ENCODE measurements at places on chromosomes 6 and 20.
A peak's percentile ranks its signal among the peaks of the same experiment; 100 is the strongest.

GRCh38 chr6:33103776-33104175 lies 28.0 kb downstream of the HLA-DPB1 start:
- DNase-seq: no peak

- no peak for DNase-seq
Measured at GRCh38 chr6:21501815-21502214, 91.7 kb upstream of the SOX4 start.

GRCh38 chr20:9054176-9054575 lies 14.7 kb upstream of the PLCB4 start:
- DNase-seq: no peak

DNA sequence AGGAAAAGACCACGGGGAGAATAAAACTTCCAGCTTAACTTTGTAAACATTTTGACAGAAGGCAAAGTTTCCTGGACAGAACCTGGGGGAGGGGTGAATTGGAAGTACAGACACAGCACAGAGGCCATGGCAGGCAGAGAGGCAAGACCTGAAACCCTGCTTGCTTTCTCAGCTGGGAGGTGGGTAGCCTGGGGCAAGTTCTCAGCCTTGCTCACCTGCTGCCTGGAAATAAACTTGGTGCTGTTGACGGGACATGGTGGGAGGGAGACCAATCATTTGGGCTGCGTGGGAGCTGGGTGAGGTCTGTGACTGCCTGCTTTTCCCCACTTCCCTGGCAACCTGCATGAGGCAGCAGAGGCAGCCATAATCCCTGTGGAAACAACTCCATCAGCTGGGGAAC lies 221.3 kb downstream of the MOXD1 start:
- DNase-seq: no peak

GRCh38 chr20:61690993-61691838 lies 374.5 kb downstream of the TAF4 start:
- DNase-seq: no peak

DNA sequence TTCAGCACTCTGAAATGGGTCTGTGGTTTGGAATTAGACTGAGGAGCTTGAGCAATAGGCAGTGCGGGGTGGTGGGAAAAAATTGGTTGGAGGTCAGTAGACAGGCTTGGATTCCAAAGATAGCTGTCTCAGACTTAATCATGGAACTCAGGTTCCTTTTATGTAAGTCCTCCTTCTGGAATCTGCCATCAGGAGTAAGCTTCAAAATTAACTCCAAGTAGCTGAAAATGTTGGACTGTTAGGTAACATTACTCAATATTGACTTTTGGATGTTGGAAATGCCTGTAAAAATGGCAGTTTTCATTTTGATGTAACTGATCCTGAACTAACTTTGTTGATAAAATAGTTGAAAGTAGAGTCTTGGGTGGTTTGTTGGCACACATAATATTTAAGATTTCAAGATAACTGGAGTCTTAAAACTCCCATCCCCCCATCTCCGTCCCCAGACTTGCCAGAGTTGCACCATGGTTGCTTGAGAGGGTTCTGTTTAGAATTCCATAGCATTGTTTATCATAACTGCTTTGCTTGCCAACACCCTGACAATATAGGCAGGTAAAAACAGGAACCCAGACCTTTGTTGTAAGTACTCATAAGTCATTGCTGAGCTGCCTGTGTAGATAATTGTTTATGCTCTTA lies 83.0 kb downstream of the PHF20 start:
- no peak for DNase-seq

DNA sequence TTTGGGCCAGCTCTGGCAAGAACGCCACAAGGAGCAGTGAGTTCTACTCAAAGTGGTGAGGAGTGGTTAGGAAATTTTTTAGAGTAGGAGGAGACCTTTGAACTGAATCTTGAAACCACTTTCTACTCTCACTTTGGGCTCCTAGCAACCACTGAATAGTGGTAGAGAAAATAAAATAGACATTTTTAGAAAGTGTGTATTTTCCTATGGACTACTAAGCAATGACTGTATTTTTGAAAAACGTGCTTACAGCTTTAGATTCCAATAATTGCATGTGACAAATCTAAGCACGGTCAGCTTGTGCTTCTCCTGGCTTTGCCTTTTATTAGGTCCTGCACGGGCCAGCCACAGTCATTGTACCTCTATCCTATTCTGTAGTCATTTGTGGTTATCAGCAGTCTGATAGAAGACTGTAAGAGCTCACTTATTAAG lies 8.7 kb upstream of the IFNGR1 start:
- DNase-seq: no peak

GRCh38 chr20:19784511-19785172 lies 26.6 kb downstream of the RIN2 start:
- peak; percentile 58 for DNase-seq

DNA sequence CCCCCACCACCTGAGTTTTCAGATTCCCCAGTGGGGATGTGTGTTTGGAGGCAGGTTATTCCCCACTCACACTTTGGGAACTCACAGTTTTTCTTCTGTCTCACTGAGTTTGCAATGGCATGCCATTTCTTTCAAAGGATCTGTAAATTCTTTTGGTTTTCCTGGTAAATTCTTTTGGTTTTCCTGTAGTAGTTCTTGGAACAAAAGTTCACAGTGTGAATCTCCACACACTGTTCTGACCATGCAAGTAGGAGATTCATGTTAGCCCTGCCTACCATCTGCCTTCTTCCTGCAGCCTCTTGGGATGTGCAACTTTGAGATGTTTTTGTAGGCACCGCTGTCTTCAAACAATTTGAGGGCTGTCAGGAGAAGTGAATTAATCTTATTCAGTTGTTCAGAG lies 165.6 kb upstream of the OGFRL1 start:
- no peak for DNase-seq

DNA sequence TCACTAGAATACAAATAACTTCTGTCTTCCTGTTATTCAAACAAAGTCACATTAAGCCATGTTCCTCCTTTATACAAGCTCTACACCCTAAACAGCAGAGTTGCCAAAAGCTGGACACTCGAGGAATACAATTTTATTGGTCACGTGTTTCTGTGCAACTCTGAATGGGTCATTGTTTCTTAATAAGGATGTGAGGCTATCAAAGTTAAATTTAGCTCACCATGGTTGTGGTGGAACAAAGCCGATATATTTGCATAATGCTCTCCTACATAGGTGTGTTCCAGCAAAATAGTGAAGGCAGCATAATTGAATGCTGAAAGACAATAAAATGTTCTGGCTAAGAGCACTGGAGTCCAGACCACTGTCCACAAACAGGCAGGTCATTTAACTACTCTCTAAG lies 36.9 kb upstream of the CD2AP start:
- DNase-seq: peak; percentile 30

- no peak for DNase-seq
Measured at GRCh38 chr6:70412252-70413113, 825 bp upstream of the FAM135A start.

DNA sequence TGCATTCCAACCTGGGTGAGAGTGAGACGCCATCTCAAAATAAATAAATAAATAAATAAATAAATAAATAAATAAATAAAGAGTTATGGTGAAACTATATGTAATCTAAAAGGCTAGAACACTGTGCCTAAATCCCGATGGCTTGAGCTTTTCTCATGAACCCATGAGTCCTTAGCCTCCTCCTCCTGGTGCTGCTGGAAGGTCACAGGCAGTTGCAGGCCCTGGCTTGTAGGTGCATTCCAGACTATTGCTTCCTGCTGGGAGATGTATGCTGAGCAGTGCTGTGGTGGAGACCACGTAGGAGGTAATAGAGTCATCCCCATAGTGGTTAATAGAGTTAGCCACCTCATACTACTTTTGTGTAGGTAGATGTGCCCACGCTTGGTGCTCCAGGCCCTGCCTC lies 12.5 kb downstream of the PTK7 start:
- DNase-seq: no peak

- DNase-seq: no peak
Measured at GRCh38 chr20:58449681-58450221, 60.7 kb downstream of the VAPB start.

DNA sequence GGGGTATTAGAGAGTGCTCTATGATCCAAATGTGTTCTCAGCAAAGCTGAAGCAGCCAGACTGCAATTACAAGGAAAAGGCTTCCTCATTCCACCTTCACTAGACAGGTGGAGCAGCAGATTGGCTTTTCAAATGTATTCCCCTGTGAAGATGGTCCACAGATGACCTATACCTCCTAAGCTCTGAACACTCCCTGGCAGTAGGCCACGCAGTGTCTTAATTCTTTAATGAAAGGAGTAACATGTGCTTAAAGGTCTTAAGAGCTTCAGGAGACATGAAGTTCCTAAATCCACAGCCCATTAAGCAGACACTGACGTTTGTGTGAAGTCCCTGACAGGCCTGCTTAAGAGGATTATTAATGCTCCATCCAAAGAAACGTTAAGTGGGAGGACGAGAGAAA lies 138.9 kb upstream of the NUP153 start:
- no peak for DNase-seq

DNA sequence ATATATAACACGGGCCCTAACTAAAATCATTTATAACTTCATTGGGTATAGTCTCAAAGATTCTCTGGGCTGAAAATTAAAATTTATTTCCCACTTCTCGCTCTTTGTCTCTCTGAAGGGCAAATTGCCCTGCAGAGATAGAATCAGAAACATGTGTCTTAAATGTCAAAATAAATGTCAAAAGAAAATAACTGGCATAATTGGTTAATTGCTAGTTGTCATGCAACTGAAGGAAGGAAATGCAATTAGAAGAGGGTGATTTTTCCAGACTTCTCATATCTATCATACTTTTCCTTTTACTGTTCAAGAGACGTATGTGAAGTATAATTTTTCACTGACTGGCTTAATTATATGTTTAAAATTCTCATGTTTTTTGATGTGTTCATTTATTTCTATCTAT lies 80.3 kb upstream of the HMGCLL1 start:
- no peak for DNase-seq

GRCh38 chr6:141510803-141511202 lies 621.9 kb upstream of the GJE1 start:
- no peak for DNase-seq

DNA sequence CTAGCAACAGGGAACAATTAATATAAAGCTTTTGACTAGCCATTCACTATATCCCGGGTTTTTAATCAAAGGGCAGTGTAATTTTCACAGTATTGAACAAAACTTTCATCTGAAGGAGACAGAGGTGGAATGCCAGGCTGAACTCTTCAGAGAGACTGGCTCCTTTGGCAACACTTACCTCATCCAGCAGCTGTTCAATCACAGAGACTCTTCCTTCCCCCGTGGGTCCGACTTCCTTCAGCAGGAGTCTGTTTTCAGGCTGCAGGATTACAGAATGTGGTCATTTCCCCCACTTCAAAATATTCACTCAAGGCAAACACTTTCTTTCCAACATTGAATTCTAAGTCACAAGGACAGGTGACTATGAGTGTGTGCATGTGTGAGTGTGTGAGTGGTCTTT lies 76.6 kb downstream of the DZANK1 start:
- DNase-seq: no peak

DNA sequence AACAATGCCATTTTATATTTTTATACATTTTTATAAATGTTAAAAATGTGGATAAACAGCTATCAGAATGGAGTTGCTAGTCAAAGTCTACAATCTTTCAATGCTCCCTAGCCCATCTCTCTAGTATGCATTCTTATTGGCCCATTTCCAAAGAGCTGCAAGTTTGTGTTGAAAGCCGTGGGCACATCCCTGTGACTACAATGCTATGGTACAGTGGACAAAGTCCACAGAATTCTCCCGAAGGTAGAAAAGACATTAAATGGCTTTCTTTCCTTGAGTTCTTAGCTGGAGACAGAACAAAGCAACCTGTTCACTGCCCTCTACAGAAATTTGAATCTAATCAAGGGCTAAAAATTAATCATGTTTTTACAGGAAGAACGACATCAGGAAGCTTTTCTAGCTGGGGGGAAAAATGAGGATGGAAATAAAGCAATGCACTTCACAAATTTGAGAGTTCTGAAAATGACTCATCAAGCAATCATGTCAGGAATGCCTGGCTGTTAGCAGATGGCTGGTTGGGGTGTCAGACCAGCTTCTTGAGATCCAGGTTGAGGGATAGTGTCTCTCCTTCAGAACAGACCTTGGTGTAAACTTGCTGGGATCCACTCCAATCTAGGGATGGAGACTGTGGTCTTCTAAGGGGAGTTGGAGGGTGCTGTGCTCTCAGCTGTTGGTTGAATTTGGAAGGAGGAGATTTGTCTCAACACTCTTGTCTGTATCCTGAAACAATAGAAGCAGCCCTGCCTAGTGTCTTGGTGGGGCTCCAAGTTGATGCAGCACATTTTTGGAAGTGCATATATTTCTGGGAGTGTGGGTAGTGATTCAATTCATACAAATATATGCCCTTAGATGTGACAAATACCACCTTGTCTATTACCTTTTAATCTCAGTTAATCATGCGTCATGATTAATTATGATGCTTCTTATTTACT lies 143.4 kb upstream of the PHACTR1 start:
- no peak for DNase-seq

GRCh38 chr6:110541701-110542309 lies 65.4 kb upstream of the SLC22A16 start:
- no peak for DNase-seq

DNA sequence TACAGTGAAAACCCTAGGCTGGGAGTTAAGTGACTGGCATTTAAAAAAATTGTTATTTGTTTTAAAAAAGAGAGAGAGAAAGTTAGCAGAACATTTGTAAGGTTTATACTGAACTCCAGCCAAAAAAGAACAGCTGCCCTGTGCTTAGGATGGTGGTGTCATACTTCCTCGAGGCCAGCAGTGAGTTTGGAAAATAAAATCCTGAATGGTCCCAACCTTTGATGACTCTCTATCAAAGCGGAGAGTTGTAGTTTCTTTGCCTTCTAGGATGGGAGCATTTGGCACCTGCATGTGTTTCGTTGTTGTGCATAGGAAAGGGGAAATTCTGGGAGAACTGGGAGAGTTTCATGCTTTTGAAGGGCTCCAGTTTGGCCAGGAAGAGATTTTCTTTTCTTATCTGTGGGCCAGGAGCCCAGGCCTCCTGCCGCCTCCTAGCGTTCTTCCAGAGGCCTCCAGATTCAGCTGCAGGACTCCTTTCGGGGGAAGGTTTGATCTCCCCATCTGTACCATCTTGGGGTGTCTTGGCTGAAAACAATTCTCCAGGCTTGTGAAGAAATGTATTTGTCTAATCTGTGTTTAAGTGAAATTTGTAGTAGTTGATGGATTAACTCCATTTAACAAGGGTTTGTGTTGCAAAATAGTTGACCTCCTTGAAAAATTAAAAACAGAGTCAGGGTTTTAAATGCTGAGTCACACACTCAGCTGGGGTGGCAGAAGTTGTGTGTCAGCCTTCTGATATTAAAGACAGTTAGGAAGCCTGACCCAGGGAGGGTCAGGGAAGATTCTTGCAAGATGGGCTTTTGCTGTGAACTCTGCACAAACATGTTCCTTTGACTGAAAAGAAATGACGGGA lies 63.4 kb downstream of the TXNDC5 start:
- DNase-seq: no peak

DNA sequence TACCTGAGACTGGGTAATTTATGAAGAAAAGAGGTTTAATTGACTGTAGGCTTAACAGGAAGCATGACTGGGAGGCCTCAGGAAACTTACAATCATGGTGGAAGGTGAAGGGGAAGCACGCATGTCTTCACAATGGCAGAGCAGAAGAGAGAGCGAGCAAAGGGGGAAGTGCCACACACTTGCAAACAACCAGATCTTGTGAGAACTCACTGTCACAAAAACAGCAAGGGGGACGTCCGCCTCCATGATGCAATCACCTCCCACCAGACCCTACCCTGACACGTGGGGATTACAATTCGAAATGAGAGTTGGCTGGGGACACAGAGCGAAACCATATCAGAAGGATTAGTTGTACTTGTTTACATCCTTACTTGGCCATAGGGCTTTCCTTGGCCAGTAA lies 49.7 kb downstream of the FIG4 start:
- no peak for DNase-seq

- no peak for DNase-seq
Measured at GRCh38 chr6:104956731-104957294, at the start of gene LIN28B. TSS of gene LIN28B (plus strand) at chr6:104957107. CDS start at chr6:104957251, 144 bp downstream.

GRCh38 chr6:84749181-84749580 lies 15.2 kb downstream of the TBX18 start:
- no peak for DNase-seq
